ENCODE measurements at places on chromosomes 7 and 10.
A peak's percentile ranks its signal among the peaks of the same experiment; 100 is the strongest.

- DNase-seq = peak; percentile 84
These were observed 22.7 kb upstream of the FXYD4 start for GRCh38 chr10:43348511-43349312.

- no peak for DNase-seq
These were observed 160.5 kb downstream of the RAPGEF5 start for GRCh38 chr7:22196429-22196828.

DNA sequence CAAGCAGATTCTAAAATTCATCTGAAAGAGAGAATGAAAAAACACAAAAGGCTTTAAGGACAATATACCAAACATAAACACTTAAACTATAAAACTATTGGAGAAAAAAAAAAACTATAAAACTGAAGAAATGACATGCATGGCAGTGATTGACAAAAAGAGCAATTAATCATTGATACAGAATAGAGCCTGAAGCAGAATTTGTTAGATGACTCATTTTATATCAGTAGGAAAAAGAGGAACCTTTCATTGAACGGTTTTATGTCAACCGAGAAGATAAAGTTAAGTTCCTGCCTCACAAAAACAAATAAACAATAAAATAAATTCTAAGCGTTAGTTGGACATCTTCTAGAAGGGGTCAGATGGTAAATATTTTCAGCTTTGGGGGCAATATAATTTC is 23.3 kb downstream of the NPY start:
- DNase-seq = no peak

DNA sequence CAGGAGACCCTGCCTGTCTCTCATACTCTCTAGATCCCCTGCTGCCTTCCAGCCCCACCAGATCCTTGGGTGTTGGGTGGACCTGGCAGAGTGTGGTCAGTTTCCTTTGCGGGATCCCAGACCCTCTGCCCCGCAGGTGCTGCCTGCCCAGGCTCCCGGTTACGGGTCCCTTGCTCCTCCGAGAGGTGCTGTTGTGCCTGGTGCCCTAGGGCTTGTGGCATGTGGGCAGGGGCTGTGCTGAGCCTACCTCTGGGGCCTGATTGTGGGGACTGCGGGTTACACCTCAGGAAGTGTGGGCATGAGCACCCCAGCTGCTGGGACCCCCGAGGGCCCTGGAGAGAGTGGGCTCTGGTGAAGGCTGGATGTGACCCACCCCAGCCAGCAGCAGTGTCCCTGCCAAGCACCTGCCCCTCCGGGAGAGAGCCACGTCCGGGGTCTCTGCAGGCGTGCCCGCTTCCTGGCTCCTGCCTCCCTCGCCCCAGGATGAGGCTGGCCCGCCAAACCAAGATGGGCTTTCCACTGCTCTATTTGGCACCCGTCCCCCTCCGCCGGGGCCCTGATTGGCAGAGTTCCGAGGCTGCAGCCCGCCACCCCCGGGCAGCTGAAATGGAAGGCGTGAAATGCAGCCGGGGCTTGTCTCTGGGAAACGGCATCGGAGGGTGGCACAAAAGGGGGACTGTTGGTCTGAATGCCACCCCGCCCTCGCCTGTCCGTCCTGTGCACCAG is 17.0 kb downstream of the CLIP2 start:
- no peak for DNase-seq

DNA sequence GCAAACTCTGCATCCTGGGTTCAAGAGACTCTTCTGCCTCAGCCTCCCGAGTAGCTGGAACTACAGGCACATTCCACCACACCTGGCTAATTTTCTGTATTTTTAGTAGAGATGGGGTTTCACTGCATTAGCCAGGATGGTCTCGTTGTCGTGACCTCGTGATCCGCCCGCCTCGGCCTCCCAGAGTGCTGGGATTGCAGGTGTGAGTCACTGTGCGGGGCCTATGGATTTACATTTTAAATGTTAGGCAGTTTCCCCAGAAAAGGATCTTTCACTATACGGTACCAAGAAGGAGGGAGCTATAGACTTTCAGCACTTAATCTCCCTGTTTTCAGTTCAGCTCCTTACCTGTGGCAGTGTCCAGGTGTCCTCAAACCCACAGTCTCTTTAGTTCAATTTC is 50.8 kb downstream of the SIRT1 start:
- no peak for DNase-seq

- DNase-seq = no peak
These were observed 643.7 kb downstream of the INHBA start for GRCh38 chr7:41058986-41059741.

DNA sequence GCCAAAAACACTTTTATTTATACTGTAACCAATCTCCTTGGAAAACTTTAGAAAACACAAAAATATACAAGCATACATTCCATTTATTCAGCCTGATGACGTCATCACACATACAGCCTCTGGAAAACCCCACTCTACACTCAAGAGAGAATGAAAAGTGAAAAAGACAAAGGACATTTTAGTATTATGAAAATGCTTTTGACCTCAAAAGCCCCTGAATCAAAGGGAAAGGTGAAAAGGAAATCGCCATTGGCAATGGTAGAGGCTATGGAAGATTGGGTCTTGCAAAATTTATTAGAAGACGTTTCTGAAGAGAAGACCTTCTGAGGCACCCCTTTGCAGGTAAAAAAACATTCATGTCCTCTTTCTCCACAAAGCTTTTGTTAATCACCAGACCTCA is 82.9 kb upstream of the STRIP2 start:
- DNase-seq = no peak

GRCh38 chr7:96076350-96076707 is 245.6 kb downstream of the SLC25A13 start:
- DNase-seq = no peak

DNA sequence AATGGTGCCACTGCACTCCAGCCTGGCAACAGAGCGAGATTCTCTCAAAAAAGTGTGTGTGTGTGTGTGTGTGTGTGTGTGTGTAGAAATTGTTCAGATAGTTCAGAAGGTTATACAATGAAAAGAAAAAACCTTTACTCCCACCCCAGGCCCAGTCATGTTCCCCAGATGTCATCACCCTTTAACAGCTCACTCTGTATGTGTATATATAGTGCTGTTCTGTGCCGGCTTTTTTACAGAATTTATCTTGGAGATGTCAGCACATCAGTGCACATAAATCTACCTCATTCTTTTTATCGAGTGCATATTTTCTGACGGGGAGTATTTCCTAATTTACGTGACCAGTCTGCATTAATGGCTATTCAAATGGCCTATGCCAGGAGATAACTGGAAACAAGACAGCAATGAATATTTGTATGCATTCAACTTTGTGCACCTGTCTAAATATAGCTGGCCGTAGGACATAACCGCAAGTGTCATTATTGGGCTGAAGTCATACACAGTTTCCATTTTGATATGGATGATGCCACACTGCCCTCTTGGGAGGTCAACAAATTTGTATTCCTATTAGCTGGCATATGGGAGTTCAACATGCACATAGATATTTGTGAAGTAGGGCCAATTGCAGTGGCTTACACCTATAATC is 11.7 kb downstream of the NIPSNAP2 start:
- DNase-seq = no peak

- no peak for DNase-seq
These were observed 1.0 kb downstream of the TWIST1 start for GRCh38 chr7:19116121-19117090.

Measured in stimulated activated naive CD4-positive, alpha-beta T cell (primary cell).